T-helper 2 cell treated with Interferon-gamma antibody and Interleukin-4, amounts not matched to agents 100 ng/mL and 5 ng/mL, for 36 hours (primary cell): ENCODE measurements at places on chromosomes 3 and 15. TPM values are rescaled to one million over a fixed set of nuclear protein-coding genes. Genes with fewer than 3 reads are reported as not detected.

WNT7A gene
- 0.11 TPM in 1 of 2 replicates, not detected in the other for total RNA-seq

CHDH gene
- 8.7 and 12.1 TPM in 2 replicates for total RNA-seq

BNC1 gene
- total RNA-seq: not detected in 2 replicates

IL5RA gene
- not detected in 2 replicates for total RNA-seq

XCR1 gene
- 0.05 TPM in 1 of 2 replicates, not detected in the other for total RNA-seq

LIPC gene
- total RNA-seq: 3.0 and 3.6 TPM in 2 replicates

BUB1B gene
- 74.6 and 86.8 TPM in 2 replicates for total RNA-seq

GRIP2 gene
- not detected in 2 replicates for total RNA-seq

KY gene
- total RNA-seq: not detected in 2 replicates

ADAMTS17 gene
- total RNA-seq: 0.52 and 1.7 TPM in 2 replicates
